ENCODE measurements at places on chromosomes 1 and 21. TPM values are rescaled to one million over a fixed set of nuclear protein-coding genes. Genes with fewer than 3 reads are reported as not detected.

Gene NTRK1
- 18.9 TPM for total RNA-seq

DNA sequence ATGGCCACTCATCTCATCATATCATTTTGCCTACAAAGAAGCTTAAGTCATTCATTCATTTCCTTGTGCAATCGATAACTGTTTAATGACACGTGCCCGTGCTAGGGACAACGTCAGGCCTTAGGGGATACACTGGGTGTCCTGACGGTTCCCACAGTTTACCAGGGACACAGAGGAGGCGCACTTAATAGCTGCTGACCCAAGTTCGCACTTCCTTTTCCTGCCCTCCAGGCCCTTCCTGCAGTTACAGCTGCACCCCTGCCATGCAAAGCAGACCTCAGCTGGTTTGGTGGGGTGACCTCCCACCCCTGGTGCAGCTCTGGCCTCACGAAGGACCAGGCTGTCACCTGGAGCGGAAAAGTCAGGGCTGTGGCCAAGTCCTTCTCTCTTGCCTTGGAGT is 4.2 kb downstream of the SPATA21 start:
- H3K36me3 ChIP-seq: no peaks in the 10 kb centered on the region
- no peak for DNase-seq
- no peaks in the 10 kb centered on the region for H3K4me1 ChIP-seq
- H3K4me3 ChIP-seq: no peak overlapping the region

- H3K4me3 ChIP-seq: no peak overlapping the region
- no peak overlapping the region for H3K27ac ChIP-seq
- no peaks in the 10 kb centered on the region for H3K36me3 ChIP-seq
- no peaks in the 10 kb centered on the region for H3K4me1 ChIP-seq
- DNase-seq: no peak
Observed at GRCh38 chr21:30194701-30195299, 21.1 kb downstream of the CLDN8 start.

Gene SH2D1B
- not detected for total RNA-seq

DNA sequence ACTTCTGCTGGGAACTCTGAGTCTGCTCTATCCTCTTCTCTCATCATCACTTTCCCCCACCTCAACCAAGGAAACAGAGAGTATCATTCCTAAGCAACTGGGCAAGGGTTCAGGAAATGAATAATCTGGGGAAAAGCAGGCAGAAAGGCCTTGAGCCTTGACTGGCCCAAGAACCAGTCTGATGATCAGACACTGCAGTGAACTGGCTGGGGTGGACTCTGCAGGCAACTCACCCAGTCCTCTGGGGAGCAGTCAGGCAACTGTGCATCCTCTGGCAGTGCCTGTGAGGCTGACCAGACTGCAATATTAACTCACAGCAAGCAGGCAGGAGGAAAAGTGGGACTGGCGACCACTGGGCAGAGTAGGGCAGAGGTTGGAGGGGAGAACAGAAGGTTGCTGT is 991 bp downstream of the ANKRD35 start:
- DNase-seq: no peak
- no peaks in the 10 kb centered on the region for H3K27me3 ChIP-seq
- H3K4me3 ChIP-seq: no peak overlapping the region
- peaks cover 5% of the 10 kb centered on the region for H3K4me1 ChIP-seq

Gene RHBG
- total RNA-seq: not detected

DNA sequence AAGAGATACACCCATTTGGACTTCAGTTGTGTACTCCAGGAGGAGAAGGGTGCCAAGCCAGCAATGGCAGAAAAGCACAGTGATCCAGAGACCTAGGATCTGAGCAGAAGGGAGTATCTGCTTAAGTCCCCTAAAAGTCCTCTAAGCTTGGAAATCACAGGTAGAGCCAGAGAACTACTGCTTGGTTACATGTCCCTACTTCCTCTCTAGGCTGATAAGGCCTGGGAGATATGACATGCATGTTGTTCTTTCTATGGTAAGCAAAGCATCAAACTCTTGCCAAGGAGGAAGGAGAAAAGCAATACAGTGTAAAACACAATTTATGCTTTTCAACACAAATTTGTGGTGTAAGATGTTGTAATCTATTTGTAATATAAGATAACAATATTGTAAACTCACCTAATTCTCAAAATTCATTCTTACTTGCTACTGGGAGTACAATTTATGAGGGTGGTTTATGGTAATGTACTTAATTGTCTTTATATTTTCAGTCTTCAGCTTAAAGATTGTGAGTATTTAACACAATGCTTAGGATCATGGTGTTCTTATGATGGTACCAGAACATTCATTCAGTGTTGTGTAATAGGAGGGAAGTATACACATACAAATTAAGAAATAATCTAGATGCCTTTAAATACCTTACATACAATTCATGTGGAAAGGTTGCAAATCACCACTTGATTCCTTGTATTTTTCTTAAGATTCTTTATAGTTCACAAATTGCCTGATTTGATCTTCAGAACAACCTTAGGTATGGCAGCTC is 49.1 kb upstream of the GNG12 start:
- no peaks in the 10 kb centered on the region for H3K36me3 ChIP-seq
- no peaks in the 10 kb centered on the region for H3K4me1 ChIP-seq

DNA sequence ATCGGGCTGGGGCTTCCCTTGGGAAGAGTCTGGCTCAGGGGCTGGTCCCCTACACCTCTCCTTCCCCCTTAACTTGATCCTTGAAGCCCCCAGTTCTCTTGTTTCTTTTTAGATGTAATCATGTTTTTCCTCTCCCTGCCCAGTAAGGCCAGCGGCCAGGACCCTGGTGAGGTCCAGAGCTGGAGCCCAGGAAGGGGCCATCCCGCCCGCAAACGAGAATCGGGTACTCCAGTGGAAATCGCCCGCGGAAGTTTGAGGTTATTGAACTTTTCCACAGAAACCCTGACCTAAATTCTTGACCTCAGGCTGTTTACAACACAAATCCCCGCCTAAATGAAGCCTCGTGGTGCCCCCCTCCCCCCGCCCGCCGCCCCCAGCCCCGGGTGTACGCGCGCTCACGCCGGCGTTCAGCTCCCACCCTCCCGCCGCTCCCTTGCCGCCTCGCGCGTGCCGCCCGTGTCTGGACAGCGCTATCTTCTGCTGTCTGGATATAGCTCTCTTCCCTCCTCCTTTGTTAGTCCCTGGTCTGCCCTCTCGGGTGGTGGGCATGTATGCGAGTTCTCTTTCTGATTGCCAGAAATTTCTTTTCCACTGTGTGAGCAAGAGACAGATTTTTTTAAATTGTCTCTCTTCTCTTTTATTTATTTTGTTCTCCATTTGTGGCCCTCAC is 165.9 kb upstream of the CACNA1E start:
- H3K27me3 ChIP-seq: no peaks in the 10 kb centered on the region
- no peaks in the 10 kb centered on the region for H3K36me3 ChIP-seq
- DNase-seq: peak; percentile 3
- no peak overlapping the region for H3K4me3 ChIP-seq
- no peaks in the 10 kb centered on the region for H3K4me1 ChIP-seq
- H3K27ac ChIP-seq: no peak overlapping the region

Gene RGSL1
- 0.69 TPM for total RNA-seq

DNA sequence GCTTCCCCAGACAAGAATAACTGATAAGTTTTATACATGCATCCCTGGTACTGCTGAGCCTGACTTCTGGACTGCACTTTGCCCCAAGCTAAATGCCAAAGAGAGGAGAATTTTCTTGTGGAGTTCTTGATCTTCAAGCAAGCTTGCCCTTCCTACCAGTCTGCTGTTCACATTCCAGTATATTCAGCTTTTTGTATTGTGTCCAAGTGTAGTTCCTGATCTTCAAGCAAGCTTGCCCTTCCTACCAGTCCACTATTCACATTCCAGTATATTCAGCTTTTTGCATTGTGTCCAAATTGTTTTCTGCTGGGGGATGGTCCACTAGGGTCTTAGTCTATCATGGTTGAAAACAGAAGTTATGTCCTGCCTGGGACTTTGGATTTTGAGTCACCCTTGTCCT is 894 bp upstream of the TSEN15 start:
- peaks cover 3% of the 10 kb centered on the region for H3K27me3 ChIP-seq
- H3K4me3 ChIP-seq: peak overlapping the region; percentile 87
- H3K27ac ChIP-seq: peak overlapping the region; percentile 77
- H3K36me3 ChIP-seq: peaks cover 9% of the 10 kb centered on the region
- no peak for DNase-seq

DNA sequence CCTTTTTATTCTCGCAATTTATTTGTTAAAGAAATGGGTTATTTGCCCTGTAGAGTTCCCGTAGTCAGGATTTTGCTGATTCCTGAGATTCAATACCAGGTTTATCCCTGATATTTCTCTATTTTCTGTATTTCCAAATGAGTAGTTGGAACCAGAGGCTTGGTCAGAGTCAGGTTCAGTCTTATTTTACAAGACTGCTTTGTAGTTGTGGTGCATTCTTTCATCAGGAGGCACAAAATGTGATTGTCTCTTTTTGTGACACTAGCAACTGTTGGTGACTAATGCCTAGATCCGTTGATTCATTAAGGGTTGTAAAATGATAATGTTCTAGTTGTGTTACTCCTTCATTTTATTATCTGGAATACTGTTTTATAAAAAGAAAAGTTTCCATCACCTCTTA is 95.5 kb upstream of the TPTE start:
- H3K36me3 ChIP-seq: no peaks in the 10 kb centered on the region
- H3K27me3 ChIP-seq: no peaks in the 10 kb centered on the region
- H3K4me3 ChIP-seq: no peak overlapping the region
- H3K27ac ChIP-seq: no peak overlapping the region
- no peak for DNase-seq

Gene OR10J1
- total RNA-seq: not detected

- H3K27ac ChIP-seq: no peak within 1 kb of the TSS
- H3K4me1 ChIP-seq: peaks cover 12% of the 10 kb centered on the region
- H3K36me3 ChIP-seq: no peaks in the 10 kb centered on the region
- peak within 1 kb of the TSS; percentile 57 for H3K4me3 ChIP-seq
Observed at GRCh38 chr1:112508278-112509004, at the start of gene WNT2B. WNT2B (plus strand) TSS chr1:112508965; CDS start chr1:112509263, 298 bp downstream.

- no peaks in the 10 kb centered on the region for H3K36me3 ChIP-seq
- H3K4me1 ChIP-seq: no peaks in the 10 kb centered on the region
- no peak overlapping the region for H3K4me3 ChIP-seq
- no peak overlapping the region for H3K27ac ChIP-seq
Observed at GRCh38 chr1:164781972-164782371, 223.0 kb downstream of the PBX1 start.

GRCh38 chr21:33374450-33375096 is 28.6 kb upstream of the IFNGR2 start:
- no peak for DNase-seq
- H3K4me1 ChIP-seq: no peaks in the 10 kb centered on the region
- H3K27ac ChIP-seq: no peak overlapping the region
- H3K4me3 ChIP-seq: no peak overlapping the region

Gene TMEM52
- total RNA-seq: not detected

DNA sequence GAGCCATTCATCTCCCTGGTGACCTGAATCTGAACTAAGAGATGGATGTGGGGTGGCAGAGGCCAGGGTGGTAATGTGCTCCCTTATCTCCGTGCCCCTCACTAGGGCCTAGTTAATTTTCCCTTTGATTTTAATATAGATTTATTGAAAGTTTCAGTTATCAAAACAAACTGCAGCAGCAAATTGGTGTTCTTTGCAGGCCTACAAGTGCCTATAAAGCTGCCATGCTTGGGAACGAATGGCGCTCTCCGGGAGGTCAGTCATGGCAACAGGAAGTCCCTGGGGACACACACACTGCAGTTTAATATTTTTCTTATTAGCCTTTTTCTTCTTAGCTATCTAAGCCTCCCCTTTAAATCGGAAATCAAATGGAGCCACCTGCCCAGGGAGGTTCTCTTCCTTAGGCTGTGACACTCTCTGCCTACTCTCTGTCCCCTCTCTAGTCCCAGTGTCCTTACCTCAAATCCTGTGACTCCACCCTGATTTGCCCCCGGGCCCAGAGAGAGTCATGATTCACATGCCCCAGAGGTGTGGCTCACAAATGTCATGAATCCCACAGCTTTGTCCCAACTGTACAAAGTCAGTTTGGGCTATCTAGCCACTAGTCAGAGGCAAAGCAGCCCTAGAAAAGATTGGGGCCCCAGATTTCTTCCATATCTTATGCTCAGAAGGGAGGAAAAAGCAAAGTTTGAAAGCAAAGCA is 4.3 kb upstream of the ERI3 start:
- H3K27me3 ChIP-seq: no peaks in the 10 kb centered on the region
- H3K36me3 ChIP-seq: no peaks in the 10 kb centered on the region
- no peak overlapping the region for H3K4me3 ChIP-seq
- no peak for DNase-seq
- no peak overlapping the region for H3K27ac ChIP-seq

GRCh38 chr21:41926117-41926806 is 27.6 kb downstream of the C2CD2 start:
- H3K36me3 ChIP-seq: no peaks in the 10 kb centered on the region
- peaks cover 37% of the 10 kb centered on the region for H3K4me1 ChIP-seq
- peak overlapping the region; percentile 91 for H3K27ac ChIP-seq
- H3K27me3 ChIP-seq: no peaks in the 10 kb centered on the region
- peak; percentile 57 for DNase-seq

- no peaks in the 10 kb centered on the region for H3K4me1 ChIP-seq
- no peak for DNase-seq
- no peak overlapping the region for H3K27ac ChIP-seq
Observed at GRCh38 chr1:169514566-169515270, 29.0 kb upstream of the SLC19A2 start.

- H3K27me3 ChIP-seq: no peaks in the 10 kb centered on the region
- H3K4me1 ChIP-seq: no peaks in the 10 kb centered on the region
- no peak for DNase-seq
- H3K27ac ChIP-seq: no peak overlapping the region
- no peak overlapping the region for H3K4me3 ChIP-seq
- H3K36me3 ChIP-seq: no peaks in the 10 kb centered on the region
Observed at GRCh38 chr1:17170571-17170970, 34.4 kb upstream of the PADI1 start.

Gene TEX38
- total RNA-seq: not detected

GRCh38 chr1:89556726-89557444 is 32.3 kb downstream of the LRRC8B start:
- no peak overlapping the region for H3K4me3 ChIP-seq
- H3K4me1 ChIP-seq: no peaks in the 10 kb centered on the region
- H3K27ac ChIP-seq: no peak overlapping the region
- no peaks in the 10 kb centered on the region for H3K36me3 ChIP-seq
- H3K27me3 ChIP-seq: no peaks in the 10 kb centered on the region
- DNase-seq: no peak

DNA sequence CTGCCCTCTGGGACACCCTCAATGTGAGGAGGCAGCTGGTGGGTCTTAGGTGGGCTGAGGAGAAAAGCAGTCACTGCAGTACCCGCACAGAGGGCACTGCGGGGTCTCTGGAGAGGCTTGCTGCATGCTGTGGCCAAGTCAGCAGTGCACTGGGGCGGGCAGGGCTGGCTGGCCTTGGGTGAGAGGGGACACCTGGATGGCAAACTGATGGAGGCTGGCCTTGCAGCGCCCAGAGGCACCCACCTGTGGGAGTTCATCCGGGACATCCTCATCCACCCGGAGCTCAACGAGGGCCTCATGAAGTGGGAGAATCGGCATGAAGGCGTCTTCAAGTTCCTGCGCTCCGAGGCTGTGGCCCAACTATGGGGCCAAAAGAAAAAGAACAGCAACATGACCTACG is 3.2 kb downstream of the ELF3 start:
- H3K27me3 ChIP-seq: no peaks in the 10 kb centered on the region
- no peaks in the 10 kb centered on the region for H3K4me1 ChIP-seq
- no peak for DNase-seq
- H3K27ac ChIP-seq: no peak overlapping the region

Gene SEMA4A
- total RNA-seq: 48.6 TPM

All from naive thymus-derived CD4-positive, alpha-beta T cell (primary cell).